Activated naive CD4-positive, alpha-beta T cell treated with Interleukin-2 at 50 U/mL for 16 hours (primary cell): ENCODE measurements at places on chromosomes 3 and 15.
A peak's percentile ranks its signal among the peaks of the same experiment; 100 is the strongest.

DNA sequence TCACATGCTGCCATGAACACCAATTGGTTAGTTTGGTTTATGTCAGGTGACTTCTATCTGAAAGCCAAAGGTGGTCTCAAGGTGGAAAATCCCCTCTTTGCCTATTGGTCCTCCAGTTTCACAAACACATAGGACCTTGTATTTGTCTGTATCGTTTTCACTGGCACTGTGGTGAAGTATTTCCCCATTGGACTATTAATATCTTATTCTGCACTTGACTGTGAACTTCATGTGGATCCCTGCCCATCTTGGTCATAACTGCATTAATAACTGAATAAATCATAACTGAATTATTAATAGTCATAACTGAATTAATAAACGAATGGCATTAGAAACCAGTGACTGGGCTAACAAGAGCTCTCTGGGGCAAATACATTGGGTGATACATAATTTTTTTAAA lies 341.3 kb upstream of the ADAMTS9 start:
- no peak for DNase-seq

GRCh38 chr3:36714343-36715086 lies 49.8 kb downstream of the DCLK3 start:
- DNase-seq = no peak

GRCh38 chr15:53759411-53759931 lies at the start of gene WDR72:
Gene WDR72 (minus strand): TSS chr15:53759663. CDS start chr15:53733149, 26,514 bp downstream.
- no peak for DNase-seq

DNA sequence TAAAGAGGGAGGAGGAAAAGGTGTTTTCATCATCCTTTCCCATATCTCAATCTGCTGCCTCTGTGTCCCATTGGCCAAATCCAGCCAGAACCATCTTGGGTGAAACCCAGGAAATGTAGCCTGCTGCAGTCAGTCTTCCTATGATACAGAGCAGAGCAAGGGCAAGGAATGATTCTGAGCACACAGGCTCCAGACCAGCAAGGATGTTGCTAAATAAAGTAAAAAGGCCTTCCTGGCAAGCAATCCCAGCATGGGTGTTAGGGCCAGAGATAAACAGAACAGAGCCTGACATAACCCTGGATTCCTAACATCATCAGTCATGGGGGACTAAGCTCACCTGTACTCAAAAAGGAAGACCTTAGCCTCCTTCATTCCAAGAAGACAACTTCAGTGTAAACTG lies 90.7 kb upstream of the AGTR1 start:
- no peak for DNase-seq

DNA sequence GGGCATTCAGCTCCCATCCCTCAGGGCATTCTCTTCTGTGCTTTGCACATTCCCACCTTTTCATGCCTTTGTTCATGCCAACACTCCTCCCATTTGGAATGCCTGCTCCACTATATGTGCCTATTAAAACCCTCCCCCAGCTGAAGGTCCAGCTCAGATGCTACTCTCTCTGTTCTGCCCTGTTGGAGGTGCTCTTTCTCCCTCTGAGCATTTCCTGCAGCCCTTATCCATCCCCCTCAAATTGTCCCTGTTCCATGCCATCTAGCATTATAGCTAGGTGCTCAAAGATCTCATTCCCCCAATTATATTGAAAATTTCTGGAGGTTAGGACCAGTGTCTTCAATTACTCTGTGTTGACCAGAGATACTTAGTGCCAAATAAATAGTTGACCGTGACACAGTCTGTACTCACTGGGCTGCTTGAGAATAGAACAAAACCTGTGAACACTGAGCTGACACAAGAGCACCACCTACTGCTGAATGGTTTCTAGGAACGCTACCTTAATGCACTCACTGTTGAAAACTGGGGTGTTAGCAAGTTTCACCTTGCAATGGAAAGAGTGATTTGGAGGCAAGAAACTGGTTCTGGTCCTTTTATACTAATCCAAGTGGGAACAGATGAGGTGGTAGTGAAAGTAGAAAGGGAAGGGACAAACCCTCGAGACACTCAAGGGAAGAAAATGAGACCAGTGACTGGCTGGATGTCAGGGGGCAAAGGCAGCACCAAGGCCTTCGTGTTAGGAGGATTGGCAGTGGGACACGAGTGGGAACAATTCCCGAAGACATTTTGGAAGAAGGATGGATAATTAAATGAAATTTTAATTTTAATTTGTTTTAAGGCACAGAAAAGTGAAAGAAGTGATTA lies 289.8 kb upstream of the ROPN1 start:
- DNase-seq = no peak

DNA sequence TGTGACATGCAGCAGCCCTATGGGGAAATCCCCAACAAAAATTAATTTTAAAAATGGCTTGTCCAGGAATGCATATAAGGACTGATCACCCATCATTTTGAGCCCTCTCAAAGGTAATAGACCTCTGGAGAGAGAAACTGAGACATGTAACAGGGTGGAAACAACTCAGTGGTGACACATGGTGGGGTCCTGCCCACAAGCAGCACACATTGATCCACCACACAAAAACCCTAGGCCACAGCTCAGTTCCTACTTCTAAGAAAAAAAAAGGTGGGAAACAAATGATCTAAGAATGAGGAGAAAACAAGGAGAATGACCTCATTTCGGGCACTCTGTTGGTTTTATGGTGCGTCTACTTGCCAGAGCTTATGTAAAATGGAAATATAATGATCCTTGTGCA lies 1.9 kb upstream of the SLC41A3 start:
- DNase-seq = no peak

- no peak for DNase-seq
These were observed 447.8 kb upstream of the PROK2 start for GRCh38 chr3:72232777-72233176.

GRCh38 chr15:73908030-73908821 lies 18.0 kb upstream of the LOXL1 start:
- DNase-seq = peak; percentile 79

GRCh38 chr15:49923671-49924070 lies 195.4 kb downstream of the ATP8B4 start:
- DNase-seq = no peak

DNA sequence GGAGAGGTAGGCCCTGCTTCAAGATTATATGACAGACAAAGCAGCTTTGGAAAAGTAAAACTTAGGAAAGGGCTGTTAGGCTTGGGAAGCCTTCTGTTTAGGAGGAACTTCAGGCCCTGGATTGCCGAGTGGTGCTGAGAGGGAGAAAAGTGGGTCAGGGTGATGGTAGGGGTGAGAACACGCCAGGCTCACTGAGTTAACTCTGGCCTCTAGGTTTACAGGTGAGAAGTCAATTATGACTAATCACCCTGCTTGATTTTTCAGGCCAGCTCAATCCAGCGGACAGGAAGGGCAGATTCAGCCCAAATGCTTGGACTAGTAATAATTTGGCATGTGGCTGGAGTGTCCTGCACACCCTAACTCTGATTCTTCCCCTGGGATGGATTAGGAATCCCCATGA lies 365.1 kb upstream of the LMCD1 start:
- no peak for DNase-seq

DNA sequence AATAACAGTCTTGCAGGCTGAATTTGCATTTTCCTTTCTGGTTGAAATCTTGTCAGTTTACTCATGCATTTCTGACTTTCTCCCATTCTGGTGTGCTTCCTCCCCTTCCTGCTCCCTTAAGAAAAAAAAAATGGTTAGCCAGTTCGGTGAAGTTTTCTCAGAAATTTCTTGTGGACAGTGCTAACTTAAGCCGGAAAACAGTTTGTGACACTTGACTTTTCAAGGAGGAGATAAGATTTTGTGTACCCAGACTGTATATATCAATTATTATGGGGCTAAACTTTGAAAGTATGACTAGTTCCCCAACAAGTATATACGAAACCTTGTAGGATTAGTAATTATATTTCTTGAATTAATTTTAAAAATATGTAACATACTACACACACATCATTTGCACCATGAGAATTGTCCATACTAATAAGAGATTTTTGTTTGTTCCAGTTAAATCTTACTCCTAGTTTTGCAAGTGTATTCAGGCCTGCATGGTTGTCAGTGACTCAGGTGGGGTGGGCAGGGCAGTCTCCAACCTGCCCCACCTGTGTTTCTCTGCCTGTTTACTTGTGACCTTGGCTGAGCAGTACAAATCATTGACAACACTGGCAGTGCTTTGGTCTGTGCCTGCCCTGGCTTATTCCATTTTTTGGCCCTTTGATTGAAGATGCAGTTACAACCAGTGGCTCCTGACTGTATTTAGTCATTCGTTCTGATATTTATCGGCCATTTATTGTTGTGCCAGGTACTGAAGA lies 19.1 kb downstream of the UBE2E1 start:
- DNase-seq = no peak

GRCh38 chr15:75161106-75161916 lies 40.4 kb upstream of the C15orf39 start:
- no peak for DNase-seq

GRCh38 chr3:1583044-1583443 lies 490.2 kb downstream of the CNTN6 start:
- DNase-seq = no peak

GRCh38 chr3:186098740-186099139 lies 10.1 kb downstream of the ETV5 start:
- no peak for DNase-seq

DNA sequence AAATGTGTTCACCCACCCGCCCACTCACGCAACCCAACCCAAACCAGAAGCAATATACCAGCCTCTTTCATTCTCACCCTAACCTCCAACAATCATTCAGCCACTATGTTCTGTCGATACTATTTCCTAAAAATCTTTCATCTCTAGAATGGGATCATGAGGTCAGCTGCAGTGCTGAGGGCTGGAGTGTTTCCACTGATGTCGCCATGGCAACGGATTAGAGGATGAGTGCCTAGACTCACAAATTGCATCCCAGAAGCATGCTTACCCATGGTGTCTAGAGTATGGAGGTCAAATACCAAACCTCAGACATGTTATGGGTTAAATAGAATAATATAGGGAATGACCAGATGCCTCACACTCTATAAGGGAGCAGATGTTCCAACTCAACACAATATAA lies 138.5 kb downstream of the GABRB3 start:
- no peak for DNase-seq

GRCh38 chr15:50971542-50971941 lies 63.1 kb downstream of the AP4E1 start:
- no peak for DNase-seq

DNA sequence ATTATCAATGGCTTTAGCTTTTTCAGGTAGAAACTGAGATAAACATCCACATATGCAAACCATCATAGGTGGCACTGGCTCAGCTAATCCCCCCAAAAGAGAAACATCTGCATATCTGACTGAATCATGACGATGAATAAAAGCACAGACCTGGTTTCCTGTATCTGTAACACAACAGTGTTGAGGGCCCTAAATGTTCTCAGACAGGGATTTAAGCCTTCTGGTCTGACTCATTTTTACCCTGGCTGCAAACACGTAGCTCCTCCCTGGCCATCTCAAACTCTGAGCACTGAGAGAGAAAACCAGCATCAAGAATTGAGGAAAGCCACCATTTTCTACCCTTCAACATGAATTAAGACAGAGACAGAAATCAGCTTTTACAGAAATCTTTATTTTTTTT lies 35.2 kb downstream of the GLB1 start:
- DNase-seq = peak; percentile 48

GRCh38 chr15:56492791-56493555 lies 28.0 kb upstream of the MNS1 start:
- DNase-seq = no peak

GRCh38 chr3:169148448-169149348 lies 514.8 kb downstream of the MECOM start:
- DNase-seq = no peak
